Kidney epithelial cell (primary cell): ENCODE measurements at places on chromosomes 4 and X. TPM values are rescaled to one million over a fixed set of nuclear protein-coding genes. Genes with fewer than 3 reads are reported as not detected.

- DNase-seq: no peak
These were observed 322.7 kb downstream of the PDHA2 start for GRCh38 chr4:96162636-96163035.

DNA sequence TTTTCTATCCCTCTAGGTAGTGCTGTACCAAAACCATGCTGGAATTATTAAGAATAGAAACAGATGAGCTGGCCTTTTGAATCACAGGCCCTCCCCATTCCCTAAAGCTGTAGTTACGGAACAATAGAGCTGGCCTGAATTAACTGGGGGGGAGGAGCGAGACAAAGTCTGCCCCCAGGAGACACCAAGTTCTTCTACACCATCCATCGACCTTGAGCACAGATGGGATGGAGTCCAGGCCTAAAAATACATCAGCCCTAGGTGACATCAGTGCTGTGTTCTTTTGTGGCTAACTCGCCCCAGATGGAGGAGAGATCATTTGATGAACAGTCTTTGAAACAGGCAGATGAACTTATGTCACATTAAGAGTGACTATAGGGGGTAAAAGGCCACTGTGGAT, 49.6 kb downstream of the LHFPL1 start:
- DNase-seq: no peak

DNA sequence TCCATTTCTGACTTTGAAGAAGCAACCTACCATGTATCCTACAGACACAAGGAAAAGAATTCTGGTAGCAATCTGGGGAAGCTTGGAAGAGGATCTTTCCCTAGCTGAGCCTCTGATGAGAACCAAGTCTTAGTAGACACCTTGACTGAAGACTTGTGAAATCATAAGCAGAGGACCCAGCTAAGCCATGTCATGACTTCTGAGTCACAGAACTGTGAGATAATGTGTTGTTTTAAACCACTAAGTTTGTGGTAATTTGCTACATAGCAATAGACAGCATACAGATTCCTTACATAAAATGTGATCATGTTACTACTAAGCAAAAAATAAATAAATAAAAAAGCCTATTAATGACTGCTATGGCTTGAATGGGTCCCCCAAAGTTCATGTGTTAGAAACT, 71.3 kb upstream of the ANKRD50 start:
- no peak for DNase-seq

DNA sequence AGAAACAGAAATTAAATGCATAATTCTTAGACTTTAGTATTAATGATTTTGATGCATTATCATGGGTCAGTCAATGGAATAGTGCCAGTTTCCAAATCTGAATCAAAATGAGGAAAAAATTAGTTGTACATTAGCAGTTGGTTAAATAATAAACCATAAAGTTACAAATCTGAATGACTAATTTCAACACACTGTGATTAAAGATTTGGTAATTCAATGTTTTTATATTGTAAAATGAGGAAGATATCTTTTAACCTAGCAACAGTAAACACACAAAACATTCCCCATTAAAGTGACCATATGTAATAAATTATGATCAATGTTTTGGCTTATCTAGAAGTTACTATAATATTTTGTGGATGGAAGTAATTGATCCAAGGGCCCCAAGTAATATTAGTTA, 1.6 kb downstream of the FBXO8 start:
- no peak for DNase-seq

- no peak for DNase-seq
These were observed 162.5 kb upstream of the AFF2 start for GRCh38 chrX:148337873-148338272.

GRCh38 chrX:65668377-65669310, 1.2 kb downstream of the MSN start:
- no peak for DNase-seq

The MAGEC1 gene
- not detected in 2 replicates for total RNA-seq
